ENCODE measurements at places on chromosomes 4 and X. TPM values are rescaled to one million over a fixed set of nuclear protein-coding genes. Genes with fewer than 3 reads are reported as not detected.

DNA sequence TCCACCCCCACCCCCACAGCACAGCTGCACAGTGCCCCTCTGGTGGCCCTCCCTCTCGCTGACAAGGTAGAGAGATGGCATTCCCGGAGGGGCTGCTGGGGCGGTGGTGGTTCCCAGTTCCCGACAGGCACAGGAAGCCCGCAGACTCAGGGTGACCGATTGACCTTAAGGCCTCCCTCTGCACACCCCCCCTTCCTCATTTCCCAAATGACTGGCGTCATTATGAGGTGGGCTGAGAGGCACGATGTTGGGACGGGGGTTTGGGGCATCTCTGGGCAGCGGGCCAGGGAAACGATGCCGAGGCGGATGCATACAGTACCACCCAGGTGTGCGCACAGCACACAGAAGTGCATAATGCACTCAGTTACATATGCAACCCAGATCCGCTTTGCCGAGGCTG is 3.5 kb upstream of the TIMP1 start:
- DNase-seq, result no peak

DNA sequence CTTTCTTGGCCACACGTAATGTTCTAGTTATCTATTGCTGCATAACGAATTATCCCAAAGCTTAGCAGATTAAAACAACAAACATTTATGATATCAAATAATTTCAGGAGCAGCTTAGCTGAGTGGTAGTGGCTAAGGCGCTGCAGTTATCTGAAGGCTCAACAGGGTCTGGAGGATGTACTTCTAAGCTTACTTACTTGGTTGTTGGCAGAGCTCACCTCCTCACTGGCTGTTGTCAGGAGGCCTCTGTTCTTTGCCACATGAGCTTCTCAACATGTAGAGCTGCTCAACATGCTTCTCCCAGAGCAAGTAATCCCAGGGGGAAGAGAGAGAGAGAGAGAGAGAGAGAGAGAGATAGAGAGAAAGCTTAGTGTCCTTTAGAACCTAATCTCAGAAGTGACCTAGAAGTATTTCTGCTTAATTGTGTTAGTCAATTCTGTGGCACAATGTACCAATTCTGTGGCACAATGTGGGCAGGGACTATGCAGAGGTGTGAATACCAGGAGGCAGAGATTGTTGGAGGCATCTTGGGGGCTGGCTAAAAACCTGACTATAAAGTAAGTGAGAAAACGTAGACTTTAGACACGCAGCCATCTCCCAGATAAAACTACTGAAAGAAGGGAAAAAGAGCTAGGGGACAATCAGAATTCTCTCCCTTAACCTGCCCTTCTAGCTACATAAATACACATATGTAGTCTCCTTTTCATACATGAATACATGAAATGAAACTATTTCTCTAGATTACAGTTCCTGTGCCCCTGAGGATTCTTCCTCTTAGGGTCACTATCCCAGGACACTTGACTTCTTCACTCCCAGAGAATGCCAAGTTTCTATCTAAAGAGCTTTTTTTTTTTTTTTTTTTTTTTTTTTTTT is 40.2 kb downstream of the HOPX start:
- DNase-seq, result no peak

DNA sequence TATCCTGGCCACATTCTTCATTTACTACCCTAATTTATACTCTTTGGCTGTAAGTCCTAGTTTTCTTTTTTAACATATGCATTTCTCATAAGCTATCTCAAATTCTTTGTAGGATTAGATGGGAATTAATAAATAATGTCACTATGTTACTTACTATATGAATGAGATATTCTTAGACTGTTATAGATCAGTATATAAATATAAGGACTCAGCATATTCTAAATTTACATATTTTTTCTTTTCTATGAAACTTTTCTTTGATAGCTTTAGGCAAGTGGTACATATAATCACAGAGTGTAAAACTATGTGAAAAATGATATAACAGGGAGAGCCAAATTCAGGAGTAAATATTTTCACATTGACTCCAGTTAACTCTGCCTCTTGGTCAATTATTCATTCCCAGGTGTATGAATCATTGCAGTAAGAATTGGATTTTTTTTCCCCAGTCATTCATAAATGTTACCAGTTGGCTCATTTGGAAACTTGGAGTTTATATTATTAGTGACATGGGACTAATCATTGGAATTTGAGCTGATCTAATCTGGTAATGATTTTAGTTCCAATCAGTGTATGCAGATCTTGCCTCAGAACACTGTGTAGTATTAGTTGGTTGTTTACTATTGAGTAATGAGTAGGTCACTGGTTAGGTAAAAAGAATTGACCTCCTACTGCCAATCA is 25.3 kb downstream of the FHIP1A start:
- no peak for DNase-seq

- no peak for DNase-seq
Observed at GRCh38 chr4:114034189-114034588, 54.7 kb upstream of the ARSJ start.

DNA sequence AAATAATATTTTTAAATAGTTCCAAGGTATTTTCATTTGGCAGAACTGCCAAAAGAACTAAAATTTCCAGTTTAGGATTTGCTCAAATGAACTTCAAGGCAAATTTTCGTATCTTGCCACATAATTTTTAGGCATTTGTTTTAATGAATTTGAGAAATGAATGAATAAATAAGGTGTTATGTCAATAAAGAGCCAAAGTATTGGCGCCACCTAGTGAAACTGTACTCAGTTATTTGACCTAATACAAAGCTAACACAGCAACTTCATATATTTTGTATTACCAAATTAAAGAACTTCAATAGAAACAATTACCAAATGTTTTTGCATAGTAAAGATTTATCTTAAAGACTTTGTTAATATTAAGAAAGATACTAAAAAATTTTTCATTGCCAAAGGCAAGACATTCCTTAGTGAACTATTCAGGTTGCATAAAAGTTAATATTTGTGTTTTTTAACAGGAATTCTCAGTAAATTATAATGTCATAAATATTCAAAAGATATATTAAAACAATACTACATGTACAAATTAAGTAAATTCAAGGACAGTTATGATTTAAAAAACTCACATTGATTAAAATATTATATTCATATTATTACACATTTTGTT is 50.3 kb downstream of the STPG2 start:
- DNase-seq, result no peak

DNA sequence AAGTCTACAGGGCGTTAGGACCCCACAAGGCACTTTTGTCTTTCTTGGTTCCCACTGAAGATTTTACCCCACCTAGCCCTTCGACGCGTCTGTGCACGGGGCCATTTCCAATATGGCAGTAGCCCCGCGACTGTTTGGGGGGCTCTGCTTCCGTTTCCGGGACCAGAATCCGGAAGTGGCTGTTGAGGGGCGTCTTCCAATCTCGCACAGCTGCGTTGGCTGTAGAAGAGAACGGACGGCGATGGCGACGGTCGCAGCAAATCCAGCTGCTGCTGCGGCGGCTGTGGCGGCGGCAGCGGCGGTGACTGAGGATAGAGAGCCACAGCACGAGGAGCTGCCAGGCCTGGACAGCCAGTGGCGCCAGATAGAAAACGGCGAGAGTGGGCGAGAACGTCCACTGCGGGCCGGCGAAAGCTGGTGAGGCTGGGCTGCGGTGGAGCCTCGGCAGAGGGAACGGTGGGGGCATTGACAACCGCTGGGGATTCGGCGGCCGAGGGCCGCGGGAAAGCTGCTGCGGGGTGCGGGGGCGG is at the start of gene USP11:
TSS of gene USP11 (plus strand) at position 207 of the 530 bp plus-strand sequence. CDS start at position 242, 35 bp downstream.
- peak; percentile 60 for DNase-seq

SLC39A8 gene
- polyA plus RNA-seq, result 5.0 TPM

L1CAM gene
- polyA plus RNA-seq, result 0.34 TPM
